ENCODE measurements at places on chromosomes 3 and 15.

GRCh38 chr3:128094295-128095151 is 29.1 kb downstream of the RUVBL1 start:
- DNase-seq, result no peak

DNA sequence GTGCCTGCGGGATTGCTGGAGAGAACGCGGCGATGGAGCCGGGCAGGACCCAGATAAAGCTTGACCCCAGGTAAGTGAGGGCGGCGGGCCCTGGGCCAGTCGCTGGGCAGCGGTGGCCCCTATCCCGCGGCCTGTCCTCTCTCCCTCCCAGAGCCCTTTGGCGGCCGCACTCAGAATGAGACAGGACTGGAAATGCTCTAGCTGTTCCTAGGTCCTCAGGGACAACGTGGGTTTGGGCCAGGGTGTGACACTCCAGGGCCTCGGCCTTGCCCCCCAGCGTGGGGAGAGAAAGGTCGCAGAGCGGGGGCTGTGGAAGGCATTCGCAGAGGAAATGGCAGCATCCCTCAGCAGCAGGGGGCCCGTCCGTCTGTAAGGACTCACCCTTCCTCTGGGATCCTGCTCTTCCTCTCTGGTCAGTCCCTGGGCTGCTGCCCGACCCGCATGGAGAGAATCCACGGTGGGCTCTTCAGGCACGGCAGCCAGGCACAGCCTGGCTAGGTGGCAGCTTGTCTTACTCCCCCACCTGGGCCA is 412 bp downstream of the SLC51A start:
- no peak for DNase-seq

- DNase-seq, result no peak
These were observed 22.0 kb downstream of the OR5H15 start for GRCh38 chr3:98188545-98188944.

GRCh38 chr15:78811825-78812183 is 540 bp upstream of the ADAMTS7 start:
- DNase-seq, result peak; percentile 67

DNA sequence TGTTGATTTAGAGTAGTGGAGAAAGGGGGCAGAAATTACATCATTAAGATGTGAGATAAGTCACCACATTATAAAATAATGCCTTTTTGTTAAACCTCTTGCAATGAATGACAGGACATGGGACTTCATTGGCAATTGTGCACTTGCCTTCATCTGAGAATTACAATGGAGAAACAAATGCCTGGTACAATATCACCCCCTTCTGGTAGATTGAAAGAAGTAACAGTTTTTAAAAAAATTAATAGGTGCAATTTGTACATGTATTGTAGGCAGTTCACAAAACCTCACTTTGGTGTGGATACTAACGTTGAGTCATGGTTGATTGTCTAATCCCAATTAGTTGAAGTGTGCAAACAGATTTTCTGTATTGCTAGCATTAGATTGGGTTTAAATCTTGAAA is 4.6 kb upstream of the P2RY14 start:
- no peak for DNase-seq

DNA sequence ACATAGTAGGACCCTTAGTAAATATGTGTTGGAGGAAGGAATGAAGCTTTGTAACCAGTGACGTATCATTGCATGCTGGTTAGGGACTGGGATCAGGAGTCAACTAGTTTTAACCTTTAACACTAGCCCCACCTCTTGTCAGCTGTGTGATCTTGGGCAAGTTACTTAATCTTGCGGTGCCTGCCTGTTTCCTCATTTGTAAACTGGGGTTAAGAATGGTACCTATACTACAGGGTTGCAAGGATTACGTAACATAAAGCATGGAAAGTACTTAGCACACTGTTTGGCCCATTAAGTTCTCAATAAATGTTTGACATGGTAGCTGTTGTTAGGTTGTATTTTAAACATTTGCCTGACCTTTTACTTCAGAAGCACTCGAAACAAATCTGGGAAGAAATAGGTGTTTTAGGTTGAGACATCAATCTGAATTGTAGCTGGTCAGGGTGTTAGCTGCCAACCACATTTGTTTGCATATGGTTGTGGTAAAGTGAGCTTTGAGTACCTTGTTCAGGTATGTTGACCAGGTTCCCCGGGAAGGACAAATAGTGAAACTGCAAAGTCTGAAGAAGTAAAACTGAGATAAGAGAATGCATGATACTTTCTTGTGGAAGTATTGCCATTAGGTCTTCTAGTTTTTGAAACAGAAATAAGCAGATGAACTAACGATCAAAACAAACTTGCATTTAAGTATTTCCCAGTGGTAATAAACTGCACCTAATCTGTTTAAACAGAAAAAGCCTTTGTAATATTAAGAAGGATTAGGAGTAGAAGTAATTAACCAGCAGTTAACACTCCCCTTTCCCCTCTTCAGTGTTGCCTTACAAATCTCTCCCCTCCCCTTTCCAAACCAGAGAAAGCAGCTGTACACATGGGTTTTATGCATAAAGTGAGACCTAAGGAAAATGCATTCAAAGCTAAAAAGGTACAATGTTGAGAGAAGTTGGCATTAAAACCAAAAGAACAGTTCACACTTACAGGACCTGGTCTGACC is 25.8 kb upstream of the SCAANT1 start:
- DNase-seq, result no peak

GRCh38 chr15:39690881-39691634 is 91.6 kb downstream of the FSIP1 start:
- DNase-seq, result no peak

DNA sequence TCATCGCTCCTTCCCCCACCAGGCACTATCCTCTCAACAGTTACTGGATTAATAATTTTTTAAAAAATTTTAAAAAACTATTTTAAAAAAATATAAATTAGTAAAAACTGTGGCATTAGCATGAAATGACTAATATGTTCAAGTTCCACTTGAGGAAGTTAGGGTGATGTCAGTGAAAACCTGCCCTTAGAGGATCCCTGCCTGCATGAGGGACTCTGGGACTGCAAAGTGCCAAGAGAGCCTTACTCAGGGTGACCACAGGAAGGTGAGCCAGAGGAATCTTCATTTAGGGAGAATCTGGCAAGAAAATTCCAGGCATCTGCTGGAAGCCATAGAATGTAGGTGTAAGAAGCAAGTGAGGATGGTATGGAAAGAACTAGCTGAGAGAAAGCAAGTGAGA is 157.7 kb upstream of the BCL6 start:
- no peak for DNase-seq

DNA sequence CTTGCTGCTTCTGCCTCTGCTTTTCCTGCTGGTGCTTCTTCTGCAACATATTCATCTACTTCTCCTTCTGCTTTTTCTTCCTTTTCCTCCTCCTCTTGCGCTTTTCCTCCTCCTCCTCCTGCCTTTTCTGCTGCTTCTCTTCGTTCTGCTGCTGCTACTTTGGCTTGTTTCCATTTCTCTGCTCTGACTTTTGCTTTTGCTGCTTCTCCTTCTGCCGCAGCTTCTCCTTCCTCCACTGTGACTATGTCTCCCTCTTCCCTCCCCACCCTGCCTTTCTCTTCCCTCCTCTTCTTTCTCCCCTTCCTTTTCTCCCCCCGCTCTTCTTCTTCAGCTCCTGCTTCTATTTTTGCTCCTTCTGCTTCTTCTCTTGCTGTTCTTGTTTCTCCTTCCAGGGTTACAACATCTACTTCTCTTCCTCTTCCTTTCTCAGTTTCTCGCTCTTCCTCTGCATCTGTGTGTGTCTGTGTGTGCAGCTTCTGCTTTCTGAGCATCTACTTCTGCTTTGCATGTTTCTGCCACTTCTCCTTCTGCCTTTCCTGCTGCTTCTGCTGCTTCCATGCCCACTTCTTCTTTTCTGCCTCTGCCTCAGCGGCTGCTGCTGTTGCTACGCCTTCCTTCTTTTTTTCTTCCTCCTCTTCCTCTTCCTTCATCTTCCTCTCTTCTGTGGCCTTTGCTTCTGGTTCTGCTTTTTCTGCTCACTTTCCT is 51.4 kb downstream of the FAM43A start:
- no peak for DNase-seq

DNA sequence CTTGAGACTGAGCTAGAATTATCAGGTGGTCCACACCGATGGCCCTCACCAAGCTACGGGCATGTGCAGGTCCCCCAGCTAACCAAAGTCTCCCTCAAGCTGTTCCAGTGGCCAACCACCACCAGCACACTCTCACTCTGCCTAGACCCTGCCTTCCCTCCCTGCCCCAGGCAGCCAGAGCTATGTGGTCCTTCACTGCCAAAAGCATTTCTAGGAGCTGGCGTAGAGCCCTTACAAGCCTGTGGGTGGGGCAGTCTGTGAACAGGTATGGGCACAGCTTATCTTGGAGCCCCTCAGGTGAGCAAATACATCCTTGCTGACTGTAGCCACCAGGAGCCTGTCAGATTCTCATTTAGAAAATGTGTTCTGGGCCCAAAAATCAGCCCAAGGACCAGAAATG is 159.8 kb upstream of the PPP2R3A start:
- no peak for DNase-seq

DNA sequence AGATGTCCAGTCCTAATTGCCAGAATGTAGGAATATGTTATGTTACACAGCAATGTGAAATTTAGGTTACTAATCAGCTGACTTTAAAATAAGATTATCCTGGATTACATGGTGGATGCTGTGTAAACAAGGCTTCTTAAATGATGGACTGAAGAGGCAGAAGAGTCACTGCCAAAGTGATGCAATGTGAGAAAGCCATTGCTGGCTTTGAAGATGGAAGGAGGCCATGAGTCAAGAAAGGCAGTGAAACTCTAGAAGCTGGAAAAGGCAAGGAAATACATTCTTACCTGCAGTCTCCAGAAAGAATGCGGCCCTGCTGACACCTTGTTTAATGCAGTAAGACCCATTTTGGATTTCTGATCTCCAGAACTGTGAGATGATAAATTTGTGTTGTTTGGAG is 179.1 kb upstream of the ZPLD1 start:
- no peak for DNase-seq

GRCh38 chr15:77681362-77681761 is 48.6 kb upstream of the LINGO1 start:
- DNase-seq, result no peak

GRCh38 chr15:48447058-48447457 is 115.8 kb downstream of the DUT start:
- DNase-seq, result no peak

DNA sequence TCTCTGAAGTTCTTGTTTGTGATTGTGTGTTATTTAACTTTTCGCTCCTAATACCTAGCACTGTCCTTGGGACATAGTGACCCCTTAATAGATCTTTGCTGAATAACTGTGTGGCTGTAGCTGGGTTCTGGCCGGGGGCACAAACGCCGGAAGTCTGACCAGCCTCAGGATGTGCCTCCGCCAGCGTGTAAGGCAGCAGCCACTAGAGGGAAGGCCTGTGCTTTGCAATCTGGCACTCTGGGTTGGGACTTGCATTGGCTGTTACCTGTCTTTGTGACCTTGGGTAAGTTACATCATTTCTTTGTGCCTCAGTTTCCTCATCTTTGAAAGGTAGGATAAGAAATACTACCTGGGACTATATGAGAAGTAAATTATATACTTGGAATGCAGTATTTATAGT is 158.7 kb downstream of the GHSR start:
- peak; percentile 38 for DNase-seq

DNA sequence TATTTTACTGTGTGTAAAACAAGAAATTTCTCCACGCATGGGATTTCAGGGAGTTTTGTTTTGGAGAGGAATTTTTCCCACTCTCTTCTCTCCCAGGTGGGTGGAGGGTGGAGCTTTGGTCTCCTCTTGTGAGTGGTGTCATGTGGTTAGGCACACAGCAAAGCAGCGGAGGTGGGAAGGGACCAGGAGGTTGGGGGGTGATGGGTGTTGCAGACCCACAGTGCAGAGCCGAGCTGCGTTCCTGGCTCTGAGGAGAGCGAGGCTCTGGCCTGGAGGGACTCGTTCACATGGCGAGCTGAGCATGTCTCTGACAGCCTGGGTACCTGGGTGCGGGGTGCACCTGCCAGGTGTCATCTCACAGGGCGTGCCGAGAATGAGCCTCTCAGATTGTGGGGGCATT is 87.8 kb downstream of the RYR3 start:
- no peak for DNase-seq

- no peak for DNase-seq
These were observed 371.2 kb downstream of the ROBO1 start for GRCh38 chr3:79396595-79396994.

- peak; percentile 46 for DNase-seq
These were observed 227.2 kb downstream of the ADAMTS17 start for GRCh38 chr15:100114571-100114970.
